NCI-H1930 (cell line): ENCODE measurements at places on chromosomes 7 and 10.

DNA sequence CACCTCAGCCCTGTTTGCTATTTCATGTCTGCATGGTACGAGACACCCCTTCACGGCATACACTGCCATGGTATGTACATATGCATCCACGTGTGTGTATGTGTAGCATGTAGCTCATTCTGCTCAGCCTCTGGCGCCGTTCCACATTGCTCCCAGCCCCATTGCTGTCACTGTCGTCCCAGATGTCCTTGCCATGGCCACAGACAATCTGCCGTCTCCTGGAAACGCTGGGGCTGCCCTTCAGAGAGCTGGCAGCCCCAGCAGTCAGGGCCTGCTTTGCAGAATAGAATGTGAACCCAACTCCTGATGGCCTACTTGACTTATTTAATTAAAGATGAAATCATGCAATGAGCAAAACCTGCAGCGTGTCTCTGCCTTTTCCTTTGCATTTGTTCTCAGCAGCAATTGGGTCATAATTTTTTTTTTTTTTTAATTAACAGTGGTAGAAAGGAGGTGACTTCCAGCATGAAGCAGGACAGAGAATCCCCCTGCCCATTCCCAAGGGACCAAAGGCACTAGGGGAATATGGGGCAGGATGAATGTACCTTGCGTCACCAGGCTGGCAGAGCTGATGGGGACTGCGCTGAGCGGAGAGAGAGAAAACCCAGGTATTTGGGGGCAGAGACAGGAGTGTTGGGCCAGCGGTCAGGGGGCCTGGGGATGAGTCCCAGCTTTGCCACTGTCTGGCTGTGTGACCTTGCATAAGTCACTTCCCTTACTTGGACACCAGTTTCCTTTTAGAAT lies 49.2 kb downstream of the CHST3 start:
- no peak for DNase-seq

DNA sequence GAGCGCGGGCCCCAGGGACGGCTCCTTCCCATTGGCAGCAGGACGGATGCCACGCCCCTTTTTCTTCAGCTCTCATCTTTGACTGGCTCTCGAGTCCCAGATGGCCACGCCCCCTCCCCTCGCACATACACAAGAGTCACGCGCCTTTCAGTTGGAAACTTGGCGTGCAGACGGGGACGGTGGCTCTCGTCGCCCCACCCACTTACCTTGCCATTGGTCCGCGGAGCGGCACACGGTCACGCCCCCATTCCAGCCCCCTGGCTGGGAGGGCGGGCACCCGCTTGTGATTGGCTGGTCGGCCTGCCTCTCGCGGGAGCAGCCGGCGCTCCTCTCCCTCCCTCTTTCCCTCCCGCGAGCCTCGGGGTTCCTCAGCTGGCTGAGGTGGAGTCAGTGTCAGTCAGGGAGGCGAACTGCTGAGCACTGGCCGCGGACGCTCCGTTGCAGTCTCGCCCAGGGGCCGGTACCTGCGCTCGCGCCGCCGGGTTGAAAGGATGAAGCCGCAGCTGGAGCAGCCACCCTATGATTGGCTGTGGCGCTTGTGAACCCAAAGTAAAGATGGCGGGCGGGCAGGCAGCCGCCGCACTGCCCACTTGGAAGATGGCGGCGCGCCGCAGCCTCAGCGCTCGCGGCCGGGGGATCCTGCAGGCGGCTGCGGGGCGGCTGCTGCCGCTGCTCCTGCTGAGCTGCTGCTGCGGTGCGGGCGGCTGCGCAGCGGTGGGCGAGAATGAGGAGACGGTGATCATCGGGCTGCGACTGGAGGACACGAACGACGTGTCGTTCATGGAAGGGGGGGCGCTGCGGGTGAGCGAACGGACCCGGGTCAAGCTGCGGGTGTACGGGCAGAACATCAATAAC lies at the start of gene CNNM2:
Gene CNNM2, plus strand, starts transcription at position 333 of the 855 bp plus-strand sequence. Its CDS starts 187 bp downstream, at position 520.
- peak; percentile 96 for DNase-seq

GRCh38 chr10:45581216-45581549 lies 91.4 kb downstream of the ZFAND4 start:
- DNase-seq: no peak

- no peak for DNase-seq
Measured at GRCh38 chr7:143233816-143234532, 12.1 kb downstream of the TAS2R40 start.

DNA sequence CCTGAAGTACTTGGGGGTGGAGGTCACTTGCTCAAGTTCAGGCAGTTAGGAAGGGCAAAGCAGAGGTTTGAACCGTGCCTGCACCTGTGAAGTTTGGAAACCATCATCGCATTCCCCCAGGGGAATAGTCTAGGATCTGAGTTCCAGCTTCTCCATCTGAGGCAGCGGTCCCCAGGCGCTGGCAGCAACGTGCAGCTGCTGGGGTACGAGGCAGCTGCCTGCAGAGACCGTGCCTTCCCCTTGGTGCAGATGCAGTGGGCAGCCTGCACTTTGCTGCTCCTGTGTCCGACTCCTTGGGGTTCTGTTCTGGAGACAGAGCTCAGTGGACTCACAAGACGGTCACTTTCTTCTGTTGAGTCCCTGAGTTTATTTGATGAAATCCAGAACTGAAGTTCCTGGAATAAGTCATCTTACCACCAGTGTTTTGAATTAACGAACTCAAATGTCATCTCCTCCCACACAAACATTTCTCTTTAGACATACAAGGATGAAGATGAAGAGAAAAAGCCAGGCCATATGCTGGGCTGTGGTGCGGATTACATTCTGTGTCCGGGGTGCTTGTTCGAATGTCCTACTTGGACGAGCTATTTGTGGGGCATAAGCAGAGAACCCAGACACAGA lies 19.9 kb upstream of the GIMAP8 start:
- no peak for DNase-seq

DNA sequence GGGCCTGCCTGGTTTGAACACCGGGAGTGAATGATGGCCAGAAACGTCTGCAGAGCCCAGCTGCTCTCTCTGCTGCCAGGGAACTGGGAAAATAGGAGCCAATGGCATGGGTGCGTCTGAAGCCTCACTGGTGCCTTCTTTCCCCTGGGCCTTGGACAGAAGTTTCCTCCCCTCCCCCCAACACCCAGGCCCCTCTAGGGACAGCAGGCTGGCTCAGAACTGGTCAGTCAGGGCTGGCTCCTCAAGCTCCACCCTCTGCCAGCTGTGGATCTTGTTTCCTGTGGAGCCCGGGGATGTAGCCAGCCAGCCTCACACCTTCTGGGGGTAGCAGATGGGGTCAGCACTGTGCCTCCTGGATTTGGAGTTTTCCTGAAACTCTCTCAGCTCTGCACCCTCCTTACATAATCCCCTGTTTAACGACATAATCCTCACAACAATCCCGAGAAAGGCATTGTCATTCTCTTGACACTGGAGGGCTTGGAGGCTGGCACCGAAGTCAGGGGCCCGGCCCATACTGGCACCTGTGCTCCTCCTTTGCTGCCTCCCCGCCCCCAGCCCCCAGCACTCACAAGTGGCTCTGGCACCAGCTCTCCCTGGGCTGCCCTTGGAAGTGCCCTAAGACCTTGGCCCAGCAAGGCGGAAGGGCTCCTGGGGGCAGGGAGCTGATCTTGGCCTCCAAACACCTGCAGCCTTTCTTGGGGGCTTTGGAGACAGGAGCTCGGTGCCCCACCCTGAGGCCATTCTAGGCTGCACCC lies 5.7 kb downstream of the LDB3 start:
- no peak for DNase-seq

DNA sequence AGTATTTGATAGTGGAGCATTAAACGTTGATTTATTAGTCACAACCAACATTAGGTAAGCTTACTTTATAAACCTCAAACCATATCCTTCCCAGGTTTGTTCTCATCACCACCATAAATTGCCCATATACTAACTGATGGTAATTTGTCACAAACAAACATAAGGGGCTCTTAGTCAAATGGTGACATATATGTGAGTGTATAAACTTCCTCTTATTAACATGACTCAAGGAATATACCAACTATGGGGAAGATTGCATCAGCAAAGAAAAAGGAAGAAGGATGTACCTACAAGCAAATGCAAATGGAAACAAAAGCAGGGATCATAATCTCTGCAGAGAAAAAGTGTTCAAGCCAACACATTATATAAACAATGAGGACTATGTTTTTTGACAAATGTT lies 418.2 kb upstream of the AKR1E2 start:
- DNase-seq: no peak

- DNase-seq: no peak
Measured at GRCh38 chr10:33139181-33139646, 181.2 kb upstream of the ITGB1 start.

- no peak for DNase-seq
Measured at GRCh38 chr7:79781716-79782115, 328.2 kb upstream of the MAGI2 start.

DNA sequence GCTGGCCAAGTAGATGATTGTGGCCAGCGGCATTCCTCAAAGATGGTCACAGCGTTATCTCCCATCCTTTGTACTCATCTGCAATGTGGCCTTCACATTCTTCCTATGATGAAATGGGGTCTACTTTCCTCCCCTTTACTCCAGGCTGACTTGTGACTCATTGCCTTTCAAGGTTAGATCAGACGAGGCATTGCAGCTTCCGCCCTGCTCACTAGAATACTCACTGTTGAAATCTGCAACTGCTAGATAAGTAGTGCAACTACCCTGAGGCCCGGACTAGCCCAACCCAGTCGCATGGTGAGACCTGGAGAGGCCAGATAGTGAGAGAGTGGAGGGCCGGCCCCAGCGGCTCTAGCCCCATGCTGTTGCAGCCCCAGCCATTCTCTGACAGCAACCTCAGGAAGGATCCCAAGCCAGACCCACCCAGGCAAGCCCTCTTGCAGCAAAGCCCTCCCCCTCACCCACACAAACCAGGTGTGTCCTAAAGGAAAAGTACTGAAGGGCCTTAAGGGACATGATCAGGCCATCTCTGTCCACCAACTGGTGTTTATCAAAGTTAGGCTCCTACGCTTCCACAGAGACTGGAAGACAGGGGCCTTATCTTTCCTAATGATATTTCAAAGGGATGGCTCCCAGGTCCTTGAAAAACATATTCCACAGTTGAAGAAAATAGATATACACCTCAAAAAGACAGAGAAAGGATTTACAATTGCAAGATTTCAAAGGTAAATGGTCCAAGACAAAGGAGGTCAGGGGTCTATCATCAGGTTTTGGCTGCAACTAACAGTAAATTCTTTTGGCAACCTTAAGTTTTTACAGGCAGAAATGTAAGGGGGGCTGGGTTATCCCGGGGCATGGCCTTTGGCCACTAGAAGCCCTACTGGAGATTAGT lies 107.2 kb upstream of the TRIM24 start:
- no peak for DNase-seq

DNA sequence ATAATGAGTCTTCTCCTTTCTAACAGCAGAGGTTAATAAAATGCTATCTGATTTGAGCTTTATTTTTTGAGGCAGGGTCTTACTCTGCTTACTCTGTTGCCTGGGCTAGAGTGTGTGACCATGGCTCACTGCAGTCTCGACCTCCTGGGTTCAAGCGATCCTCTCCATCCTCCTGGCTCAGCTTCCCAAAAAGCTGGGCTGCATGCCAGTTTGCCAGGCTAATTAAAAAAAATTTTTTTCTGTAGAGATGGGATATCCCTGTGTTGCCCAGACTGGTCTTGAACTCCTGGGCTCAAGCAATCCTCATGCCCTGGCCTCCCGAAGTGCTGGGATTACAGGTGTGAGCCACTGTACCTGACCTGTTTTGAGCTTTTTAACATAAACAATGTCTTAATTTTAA lies 56.7 kb downstream of the SCD start:
- DNase-seq: no peak

GRCh38 chr10:7100032-7100702 lies 310.7 kb downstream of the SFMBT2 start:
- no peak for DNase-seq

- DNase-seq: no peak
Measured at GRCh38 chr10:86018735-86019058, 347.9 kb downstream of the GRID1 start.

DNA sequence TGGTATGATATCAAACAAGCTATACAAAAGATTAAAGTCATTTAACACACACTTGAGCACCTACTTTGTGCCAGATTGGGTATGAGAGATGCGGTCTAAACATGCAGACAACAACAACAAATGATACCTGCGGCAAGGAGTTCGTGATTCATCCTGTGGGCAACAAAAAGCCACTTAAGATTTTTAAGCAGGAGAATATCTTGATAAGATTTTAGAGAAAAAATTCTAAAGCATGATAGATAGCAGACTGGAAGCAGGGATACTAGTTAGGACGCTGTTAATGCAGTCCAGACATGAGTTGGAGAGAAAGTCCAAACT lies 1.6 kb upstream of the KBTBD2 start:
- DNase-seq: no peak

- DNase-seq: no peak
Measured at GRCh38 chr7:47291461-47292081, 290.3 kb downstream of the TNS3 start.

GRCh38 chr10:111261081-111261615 lies 184.3 kb downstream of the ADRA2A start:
- no peak for DNase-seq

- no peak for DNase-seq
Measured at GRCh38 chr10:23886355-23886754, 322.6 kb upstream of the KIAA1217 start.

- no peak for DNase-seq
Measured at GRCh38 chr10:126921974-126922525, 16.8 kb downstream of the DOCK1 start.

GRCh38 chr10:27911539-27911938 lies 87.3 kb downstream of the ODAD2 start:
- no peak for DNase-seq

- no peak for DNase-seq
Measured at GRCh38 chr7:138116892-138117291, 40.6 kb downstream of the AKR1D1 start.

DNA sequence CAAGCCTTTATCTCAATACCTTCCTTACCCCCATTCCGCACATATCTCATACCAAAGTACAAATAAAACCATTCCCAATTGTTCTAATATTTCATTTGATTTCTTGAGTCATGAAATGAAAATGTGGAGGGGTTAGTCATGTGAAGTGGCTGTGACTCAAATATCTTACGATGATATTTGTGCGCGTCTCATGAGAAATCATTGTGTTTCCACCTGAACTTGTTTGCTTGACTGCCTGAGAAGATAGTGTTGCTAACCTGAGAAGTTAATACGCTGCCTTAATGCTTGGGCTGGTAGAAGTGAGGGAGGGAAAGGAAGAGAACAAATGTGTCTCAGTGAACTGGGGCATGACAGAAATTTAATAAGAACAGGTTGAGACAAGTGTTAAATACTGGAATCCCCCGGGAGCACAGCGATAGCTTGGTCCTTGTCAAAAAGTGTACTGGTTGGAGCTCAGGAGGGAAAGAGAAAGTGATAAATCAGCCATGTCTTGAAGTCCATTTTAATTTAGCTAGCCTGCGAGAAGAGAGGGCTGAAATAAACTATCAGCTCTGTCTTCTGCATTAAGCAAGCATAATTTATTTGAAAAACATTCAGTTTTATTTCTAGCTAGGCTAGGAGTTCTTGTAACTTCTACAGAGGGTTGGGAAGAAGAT lies 7.2 kb upstream of the EPHA1 start:
- DNase-seq: no peak

- DNase-seq: no peak
Measured at GRCh38 chr7:101164071-101164840, 1.1 kb downstream of the VGF start.

DNA sequence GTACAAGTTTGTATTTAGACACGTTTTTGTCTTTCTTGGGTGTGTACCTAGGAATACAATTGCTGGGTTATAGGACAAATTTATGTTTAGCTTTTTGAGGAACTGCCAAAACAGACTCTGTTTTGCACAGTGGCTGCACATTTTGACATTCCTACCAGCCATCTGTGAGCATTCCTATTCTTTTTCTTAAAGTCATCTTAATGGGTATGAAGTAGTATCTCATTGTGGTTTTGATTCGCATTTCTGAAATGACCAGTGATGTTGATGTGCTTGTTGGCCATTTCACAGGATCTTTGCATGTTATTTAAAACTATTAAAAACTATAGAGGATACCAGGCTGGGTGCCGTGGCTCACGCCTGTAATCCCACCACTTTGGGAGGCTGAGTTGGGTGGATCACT lies 32.6 kb upstream of the IL15RA start:
- DNase-seq: no peak
